Non-pigmented ciliary epithelial cell (primary cell): ENCODE measurements at places on chromosomes 11 and 22.

- no peak for DNase-seq
These were observed 17.3 kb downstream of the TSPO start for GRCh38 chr22:43168471-43169309.

DNA sequence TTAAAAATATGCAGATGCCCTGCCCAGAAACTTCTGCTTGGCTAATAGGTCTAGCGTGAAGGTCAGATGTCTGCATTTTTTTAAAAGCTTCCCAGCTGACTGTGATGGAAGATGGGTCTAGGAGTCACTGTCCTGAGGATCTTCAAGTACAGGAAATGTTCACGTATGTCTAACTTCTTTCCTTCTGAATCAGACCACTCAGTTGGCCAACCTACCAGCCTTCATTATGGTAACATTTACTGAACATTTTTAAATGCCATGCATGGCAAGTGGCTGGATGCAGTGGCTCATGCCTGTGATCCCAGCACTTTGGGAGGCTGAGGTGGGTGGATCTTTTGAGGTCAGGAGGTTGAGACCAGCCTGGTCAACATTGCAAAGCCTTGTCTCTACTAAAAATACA, 1.1 kb upstream of the PRG2 start:
- no peak for DNase-seq

DNA sequence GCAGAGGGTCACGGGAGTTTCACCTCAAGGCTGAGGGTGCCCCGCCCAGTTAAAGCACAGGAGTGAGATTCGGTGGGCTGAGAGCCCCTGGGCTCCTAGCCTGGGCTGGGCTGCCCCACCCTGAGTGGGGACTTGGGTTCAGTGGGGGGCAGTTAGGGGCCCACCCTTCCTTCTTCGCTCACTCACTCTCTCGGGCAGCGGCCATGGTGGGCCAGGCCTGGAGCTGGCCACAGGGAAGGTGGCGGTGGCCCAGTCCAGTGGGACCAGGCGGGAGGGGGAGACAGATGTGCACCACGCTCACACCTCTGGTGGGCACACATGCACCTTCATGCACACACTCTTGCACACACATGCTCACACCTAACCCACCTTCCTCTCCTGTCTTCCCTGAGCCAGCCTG, 6.1 kb downstream of the FLRT1 start:
- no peak for DNase-seq

GRCh38 chr22:32836280-32837123, 35.0 kb downstream of the TIMP3 start:
- DNase-seq = no peak

DNA sequence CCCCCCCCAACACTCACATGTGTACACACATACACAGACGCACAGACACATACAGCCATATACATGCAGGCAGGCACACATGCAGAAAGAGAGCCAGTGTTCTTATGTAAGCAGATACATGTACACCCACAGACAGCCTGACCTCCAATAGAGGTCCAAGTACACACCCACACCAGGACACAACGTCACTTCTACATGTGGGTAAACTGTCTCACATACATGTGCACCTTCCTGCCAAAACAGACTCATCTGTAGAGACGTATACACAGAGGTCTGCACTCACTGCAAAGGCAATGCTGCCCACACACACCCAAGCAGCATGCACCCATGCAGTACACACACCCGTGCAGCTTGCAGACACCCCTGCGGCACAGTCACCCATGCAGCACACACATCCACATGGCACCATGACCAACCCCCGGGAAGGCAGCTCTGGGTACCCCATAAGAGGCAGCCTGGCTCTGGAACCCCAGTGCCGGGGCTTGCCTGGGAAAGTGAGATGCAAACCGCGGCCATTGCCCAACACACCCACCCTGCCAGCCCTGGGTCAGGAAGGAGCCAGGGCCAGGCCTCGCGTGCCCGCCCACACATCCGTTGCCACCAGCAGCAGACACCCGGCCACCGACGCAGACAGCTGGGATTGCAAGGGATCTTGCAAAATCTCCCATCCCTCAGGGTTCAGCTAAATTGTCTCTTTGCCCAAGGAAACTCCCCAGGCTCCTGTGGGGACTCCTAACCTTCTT, 10.1 kb downstream of the CASTOR1 start:
- no peak for DNase-seq

DNA sequence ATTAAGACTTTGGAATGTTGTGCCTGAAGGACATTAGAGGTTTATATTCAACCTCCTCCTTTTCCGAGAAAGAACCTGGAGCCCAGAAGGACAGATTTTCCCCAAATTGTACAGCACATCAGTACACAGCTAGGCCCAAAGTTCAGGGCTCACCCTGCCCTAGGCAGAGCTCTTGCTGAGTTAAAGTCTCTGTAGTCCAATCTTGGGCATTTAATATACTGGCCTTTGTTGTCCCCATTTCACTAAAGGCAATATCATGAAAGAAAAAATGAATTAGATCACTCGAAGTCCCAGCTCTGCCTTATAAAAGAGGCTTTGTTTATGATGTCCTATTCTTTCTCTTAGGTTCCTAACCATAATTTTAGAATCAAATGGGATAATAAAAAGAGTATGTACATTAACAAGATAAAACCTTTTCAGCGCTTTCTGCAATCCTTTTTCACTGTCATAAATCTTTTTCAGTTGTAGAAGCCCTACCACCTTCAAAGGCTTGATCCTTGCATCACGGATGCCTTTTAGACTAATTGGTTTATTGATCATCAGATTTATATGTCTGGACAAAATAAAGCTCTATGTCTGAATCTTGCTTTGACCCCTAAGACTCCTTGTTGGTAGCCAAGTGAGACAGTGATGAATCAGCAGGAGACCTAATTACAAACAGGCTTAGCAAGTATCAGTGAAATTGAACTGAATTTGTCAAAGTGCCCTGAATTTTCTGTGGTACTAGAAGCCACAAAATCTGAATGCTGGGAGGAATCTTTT, 39.8 kb downstream of the RELT start:
- no peak for DNase-seq

DNA sequence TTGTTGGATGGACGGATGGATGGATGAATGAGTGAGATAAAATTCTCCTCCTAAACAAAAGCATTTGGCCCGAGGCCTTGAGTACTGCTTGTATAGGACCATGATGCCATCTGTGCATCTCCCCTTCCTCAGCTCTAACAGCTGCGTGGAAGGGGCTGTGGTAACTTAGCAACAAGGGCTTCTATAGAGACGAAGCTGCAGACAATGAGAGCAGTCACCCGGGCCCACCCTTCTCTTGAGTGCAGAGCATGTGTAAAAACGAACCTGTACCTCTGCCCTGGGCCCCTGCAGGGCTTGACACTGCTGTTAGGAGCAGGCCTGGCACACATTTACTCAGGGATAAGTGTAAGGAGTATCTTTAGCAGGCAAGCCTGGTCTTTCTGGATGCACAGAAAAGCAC, 391.5 kb downstream of the CADM1 start:
- DNase-seq = no peak

- no peak for DNase-seq
These were observed 22.4 kb downstream of the MGAT3 start for GRCh38 chr22:39479254-39479653.

DNA sequence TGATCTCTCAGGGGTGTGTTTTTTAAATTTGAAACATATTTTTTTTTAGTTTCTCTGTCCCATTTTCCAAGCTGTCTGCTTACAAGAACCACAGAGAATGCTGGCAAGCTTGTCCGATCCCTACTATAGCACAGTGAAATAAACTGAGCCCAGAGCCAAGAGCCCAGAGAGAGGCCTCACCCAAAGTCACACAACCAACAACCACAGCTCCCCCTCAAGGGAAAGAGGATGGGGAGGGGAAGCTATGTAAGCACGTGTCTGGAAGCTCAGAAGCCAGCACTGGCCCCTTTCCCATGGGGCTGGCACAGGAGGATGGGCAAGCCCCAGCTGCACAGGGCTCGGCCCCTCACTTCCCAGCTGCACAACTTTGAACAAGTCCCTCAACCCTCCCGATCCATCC, 3.2 kb upstream of the SART1 start:
- DNase-seq = no peak

DNA sequence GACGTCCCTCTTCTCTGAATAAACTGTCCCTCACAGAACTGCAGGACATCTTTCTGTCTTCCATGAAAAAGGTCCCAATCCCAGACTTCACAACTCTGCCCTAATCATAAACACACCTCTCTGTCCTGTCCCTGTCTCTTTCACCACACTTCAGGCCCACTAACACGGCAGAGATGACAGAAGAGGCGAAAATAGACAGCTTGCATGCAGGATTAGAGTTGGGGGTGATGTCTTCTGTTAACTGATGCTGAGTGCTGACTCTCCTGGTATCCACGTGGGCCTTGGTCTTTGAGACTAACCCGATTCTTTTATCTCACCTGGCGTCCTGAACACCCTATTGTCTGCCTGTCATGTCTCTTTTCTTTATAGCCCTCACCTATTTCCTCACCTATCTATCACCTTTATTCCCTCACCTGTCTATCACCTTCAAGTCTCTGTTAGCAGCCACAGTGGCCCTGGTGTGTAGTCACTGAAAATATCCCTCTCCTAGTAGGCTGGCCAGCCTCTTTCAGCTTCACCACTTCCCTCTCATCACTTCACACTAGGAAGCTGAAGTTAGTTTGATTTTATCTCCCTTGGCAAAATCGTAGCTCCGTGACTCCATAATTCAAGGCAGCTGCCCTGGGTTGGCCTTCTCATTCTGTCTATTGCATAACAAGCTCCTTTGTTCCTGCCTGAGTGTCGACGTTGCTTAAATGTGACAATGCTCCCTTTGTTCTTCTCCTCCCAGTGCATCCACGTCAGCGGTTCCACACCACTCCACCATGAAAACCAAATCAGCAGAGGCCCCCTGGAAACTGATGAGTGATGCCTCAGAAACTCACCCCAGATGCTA, 30.6 kb upstream of the DRD2 start:
- peak; percentile 26 for DNase-seq

DNA sequence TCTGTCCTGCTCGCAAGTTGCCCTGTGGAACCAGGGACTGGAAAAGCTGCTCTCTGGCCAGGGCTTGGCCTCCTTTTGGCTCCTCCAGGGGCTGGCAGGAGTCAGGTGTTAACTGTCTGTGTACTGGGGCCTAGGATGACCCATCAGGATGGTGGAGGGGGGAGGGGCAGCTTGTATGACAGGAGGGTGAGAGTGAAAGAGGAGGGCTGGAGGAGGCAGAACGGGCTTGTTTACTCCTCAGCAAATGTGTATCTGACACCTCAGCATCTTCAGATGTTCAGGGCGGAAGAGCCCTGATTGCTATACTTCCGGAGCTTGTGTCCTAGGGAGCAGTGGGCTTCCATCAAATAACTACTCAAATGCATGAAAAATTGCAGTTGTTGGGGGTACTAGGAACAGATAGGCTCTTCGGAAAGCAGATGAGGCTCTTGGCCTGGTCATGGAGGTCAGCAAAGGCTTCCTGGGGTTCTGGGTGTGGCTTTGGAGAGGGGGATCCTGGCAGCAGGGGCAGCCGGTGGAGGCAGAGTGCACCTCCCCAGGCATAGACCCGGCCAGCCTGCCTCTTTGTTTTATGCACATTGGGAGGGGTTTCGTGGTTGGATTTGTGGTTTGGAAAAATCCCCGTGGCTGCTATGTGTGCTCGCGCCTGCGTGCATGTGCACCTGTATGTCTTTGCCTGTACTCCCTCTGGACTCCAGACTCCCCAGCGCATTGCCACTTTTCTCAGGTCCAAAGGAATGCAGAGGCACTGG, 31.2 kb downstream of the CD82 start:
- DNase-seq = no peak

DNA sequence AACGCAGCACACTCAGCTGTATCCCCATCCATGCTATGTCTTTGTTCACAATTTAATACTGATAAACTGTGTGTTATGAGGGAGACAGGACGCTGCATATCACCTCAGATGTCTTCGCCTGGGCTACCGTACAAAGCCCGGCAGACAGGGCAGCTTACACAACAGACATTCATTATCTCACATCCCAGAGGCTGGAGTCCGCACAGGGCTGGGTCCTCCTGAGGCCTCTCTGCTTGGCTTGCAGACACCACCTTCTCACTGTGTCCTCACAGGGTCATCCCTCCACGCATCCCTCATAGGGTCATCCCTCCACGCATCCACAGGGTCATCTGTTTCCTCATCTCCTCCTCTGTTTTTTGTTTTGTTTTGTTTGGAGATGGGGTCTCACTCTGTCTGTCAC, 61.2 kb downstream of the SHANK2 start:
- no peak for DNase-seq

- no peak for DNase-seq
These were observed 114.5 kb upstream of the MTNR1B start for GRCh38 chr11:92854952-92855351.

DNA sequence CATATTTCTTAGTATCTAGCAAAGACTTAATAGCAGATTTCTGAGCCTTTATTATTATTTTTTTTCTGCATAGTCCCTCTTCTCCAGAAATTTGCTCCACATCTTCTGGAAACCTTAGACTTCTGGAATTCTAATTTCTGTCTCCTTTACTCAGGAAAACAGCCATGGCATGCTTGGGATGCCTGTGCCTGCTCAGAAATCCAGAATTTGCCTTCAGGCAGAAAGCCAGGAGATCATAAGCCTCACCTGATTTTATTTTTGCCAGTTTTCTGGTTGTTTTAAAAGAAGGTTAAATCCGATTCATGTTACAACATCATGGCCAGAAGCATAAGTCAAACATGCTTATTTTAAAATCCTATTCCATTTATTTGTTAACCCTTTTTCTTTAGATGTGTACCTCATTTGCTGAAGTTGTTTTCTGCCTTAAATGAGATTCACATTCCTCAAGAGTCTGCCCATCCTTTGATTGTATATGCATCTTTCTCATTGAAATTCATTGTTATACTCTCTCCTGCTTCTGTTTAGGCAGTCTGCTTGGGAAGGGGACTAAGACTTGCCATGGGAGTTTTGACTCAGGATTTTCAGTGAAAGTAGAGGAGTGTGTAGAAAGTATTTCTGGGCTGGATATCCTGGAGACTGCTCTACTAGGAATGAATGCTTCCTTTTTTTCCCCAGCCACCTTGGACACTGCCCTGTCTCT, 37.1 kb downstream of the SIK2 start:
- no peak for DNase-seq

GRCh38 chr22:50564289-50564688, 1.6 kb upstream of the SYCE3 start:
- no peak for DNase-seq

DNA sequence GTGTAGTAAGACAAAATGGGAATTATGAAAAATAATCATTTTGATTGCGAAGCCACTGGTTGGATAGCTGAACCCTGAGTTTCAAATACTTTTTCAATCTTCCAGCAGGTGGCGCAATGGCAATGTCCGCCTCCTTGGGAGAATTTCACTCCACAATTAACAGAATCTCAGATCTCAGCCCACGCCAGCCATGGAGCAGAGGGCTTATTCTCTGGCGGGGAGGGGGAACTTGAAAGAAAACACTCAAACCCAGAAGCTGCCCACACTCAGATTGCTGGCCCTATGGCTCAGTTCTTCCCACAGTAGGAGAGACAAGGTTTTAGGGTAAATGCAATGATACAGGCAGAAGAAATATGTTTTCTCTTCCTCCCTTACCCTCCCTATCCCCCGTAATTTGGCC, 38.7 kb upstream of the RCN1 start:
- DNase-seq = no peak
